ENCODE measurements at places on chromosomes 2 and 18.
A peak's percentile ranks its signal among the peaks of the same experiment; 100 is the strongest.

- DNase-seq: peak; percentile 18
These were observed 888 bp upstream of the ADCY3 start for GRCh38 chr2:24920809-24921441.

DNA sequence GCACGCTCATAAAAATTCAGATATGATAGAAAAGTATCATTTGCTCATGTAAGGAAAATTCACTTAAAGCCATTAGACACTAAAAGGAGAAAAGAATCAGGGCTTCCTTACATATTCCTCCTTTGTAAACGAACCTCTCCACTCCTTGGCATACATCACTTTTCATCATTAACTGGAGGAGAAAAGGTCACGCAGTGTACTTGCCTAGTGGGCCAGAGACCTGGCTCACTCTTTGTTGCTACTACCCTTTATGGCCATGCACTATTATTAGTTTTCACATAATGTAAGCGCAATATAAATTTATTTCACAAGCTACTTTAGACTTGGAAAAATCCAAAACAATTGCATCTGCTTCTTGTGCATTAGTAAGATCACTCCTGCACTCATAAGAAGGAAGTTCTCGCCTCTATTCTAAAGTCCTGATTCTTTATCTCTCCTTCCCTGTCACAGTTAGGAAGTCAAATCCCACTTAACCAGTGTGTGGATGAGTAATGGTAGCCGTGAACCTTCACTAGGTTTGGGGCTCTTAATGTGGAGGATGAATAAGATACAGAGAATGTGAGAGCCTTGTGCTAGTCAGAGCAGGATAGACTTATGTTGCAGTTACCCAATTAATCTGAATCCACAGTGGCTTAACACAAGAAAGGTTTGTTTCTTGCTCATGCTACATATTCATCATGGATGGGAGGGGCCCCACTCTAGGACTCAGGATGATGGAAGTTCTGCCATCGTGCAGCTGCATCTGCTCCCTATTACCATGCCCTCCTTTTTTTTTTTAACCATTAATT, 115.0 kb upstream of the GLS start:
- DNase-seq: no peak

DNA sequence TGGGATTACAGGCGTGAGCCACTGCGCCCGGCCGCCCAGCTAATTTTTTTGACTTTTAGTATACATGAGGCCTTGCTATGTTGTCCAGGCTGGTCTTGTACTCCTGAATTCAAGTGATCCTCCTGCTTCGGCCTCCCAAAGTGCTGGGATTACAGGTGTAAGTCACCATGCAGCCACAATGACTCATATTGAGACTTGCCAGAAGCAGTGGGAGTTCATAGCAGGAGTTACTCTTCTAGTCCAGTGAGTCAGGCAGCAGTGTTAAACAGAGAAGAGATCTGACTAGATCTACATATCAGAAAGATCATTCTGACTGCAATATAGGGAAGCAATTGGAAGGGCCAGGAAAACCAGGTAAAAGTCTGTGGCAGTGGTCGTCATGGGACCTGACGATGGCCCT, 1.5 kb upstream of the FLACC1 start:
- DNase-seq: peak; percentile 21

DNA sequence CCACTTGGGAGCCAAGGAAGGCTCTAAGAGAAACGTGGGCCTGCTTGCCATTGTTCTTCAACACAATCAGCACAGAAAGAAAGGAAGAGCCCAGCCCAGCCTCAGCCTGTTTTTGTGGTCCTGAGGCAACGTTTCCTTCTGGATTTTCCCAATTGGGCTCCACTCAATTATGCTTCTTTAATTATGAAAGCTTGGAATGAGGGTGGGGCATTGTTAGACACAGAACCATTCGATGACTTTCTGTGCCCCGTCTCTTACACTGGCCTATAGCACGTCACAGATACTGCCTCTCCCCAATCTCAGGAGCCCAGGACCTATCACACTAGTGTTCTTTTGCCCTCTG, 207.4 kb downstream of the ZFP36L2 start:
- no peak for DNase-seq

DNA sequence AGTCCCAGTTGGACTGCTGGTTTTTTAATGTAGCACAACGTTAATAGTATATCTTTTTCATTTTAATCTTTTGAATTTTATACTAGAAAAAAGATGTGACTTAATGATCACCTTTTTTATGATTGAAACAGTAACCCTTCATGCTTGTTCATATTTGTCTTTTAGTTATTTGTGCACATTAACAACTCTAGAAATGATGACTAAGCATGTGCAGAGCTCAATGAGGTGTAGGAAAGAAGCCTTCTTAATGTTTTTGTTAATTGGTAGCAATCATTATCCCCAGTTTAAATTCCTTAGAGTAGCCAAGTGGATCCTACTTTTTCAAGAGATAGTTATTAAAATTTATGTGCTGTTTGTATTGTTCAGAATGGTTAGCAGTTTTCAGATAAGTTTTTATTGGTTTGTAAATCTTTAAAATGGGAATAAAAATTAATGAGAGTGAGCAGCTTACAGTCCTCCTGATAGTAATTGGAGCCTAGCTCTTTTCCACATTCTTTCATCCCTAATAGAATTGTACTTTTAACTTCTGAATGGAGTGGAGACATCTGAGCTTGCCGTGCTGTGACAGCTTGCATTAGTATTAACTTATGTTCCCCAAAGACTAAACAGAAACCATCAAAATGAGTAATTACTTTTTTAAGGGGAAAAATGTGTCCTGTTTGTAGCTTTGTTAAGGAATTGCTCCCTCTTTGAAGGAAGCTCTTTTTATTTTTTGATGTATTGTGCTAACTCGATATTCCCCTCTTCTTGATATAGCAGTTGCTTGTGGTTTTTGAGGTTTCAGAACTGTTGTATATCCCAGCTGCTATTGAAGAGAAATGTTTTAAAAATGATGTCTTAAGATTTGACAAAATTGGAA, 17.3 kb downstream of the PIK3C3 start:
- DNase-seq: no peak

- DNase-seq: no peak
These were observed 94.1 kb upstream of the MSTN start for GRCh38 chr2:190156530-190157212.

DNA sequence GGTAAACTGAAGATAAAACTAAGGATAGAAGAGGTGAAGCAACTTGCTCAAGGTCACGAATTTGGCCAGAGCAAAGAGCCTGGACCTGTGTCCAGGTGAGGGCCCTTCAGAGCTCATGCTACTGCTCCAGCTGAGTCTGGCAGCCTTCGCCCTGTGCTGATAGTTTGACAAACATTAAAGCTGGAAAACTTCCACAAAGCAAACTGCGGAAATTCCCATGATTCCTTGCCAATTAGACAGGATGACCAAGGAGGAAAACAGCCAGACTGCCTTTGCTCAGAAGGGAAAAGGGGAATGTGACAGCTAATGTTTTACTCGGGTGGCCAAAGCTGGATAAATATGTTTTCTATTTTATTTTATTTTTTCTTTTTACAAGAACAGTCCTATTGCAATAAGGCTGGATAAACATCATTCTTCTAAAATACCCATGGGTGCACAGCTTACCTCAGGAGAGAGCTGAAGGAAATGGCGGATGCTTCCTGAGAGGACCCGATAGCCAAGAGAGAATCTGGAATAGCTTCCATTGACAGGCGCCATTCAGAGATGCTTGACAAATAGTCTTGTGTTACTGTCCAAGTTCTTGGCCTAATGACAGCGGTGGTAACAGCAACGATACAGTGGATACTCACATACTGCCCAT, 5.3 kb upstream of the CTAGE1 start:
- no peak for DNase-seq

GRCh38 chr2:184689638-184690037, 91.3 kb downstream of the ZNF804A start:
- DNase-seq: no peak

GRCh38 chr18:13253786-13254688, 35.5 kb downstream of the LDLRAD4 start:
- no peak for DNase-seq

- DNase-seq: no peak
These were observed 16.8 kb downstream of the GPD2 start for GRCh38 chr2:156452971-156453370.

GRCh38 chr2:171410101-171410500, 23.7 kb downstream of the METTL8 start:
- DNase-seq: no peak

- no peak for DNase-seq
These were observed 148.8 kb upstream of the STON1 start for GRCh38 chr2:48380989-48381625.

- no peak for DNase-seq
These were observed 63.9 kb upstream of the TUBA3E start for GRCh38 chr2:130261970-130262760.

- DNase-seq: no peak
These were observed 41.7 kb downstream of the NOL10 start for GRCh38 chr2:10647886-10648605.

GRCh38 chr2:216698895-216699294, 3.5 kb upstream of the IGFBP5 start:
- DNase-seq: no peak

- DNase-seq: no peak
These were observed 43.9 kb downstream of the FOSL2 start for GRCh38 chr2:28436525-28437051.

DNA sequence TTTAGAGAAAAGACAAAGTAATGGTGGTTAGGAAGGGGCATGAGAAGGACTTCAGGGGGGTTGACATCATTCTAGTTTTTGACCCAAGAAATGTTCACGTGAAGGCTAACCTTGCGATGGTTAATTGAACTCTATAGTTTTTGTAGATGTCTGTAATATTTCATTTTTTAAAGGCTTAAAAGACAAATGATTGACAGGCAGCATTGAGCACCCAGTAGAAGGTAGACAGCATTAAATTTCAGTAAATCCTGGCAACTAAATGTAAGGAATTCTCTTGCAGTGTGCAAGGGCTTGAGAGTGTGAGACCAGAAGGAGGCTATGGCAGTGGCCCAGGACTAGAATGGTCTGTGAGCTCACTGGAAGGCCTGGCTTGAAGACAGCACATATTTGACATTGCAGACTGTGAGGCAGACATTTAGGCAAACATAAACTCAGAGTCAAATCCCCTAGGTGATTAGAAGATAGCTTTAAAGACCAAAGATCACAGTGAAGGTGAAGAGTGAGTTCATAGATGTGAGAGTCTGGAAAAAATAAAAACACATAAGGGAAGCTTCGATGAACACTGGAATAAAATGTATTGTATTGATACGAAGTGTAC, 100.1 kb upstream of the MAP4K4 start:
- no peak for DNase-seq

DNA sequence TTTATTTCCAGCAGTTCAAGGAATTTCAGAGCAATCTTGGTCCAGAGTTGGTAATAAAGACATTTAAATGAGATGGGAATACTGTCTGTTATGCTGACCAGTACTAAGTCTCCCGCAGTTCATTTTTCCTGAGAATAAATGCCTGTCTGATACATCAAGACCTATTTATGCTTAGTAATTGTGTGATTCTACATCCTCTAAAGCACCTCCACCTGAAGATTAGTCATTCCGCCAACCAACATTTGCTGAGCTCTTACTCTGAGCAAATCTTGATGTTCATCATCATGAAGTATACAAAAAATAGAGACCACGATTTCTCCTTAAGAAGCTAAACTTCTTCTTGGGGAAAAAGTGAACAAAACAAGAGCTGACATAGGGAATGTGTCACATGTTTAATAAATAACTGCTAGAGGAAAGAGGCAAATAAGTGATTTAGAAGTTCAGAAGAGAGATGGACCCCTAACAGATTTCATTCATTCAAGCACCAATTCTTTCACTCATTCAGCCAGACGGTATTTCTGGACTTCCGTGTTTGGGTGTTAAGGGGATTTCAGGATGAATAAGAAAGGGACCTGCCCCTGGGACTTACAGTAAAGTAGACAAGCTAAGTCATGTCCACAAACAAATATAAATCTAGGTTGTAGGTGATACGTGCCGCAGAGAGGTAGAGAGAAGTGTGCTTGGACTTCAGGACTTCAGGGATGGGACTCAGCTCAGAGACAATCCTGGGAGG, 34.2 kb upstream of the PPP4R1 start:
- DNase-seq: no peak

DNA sequence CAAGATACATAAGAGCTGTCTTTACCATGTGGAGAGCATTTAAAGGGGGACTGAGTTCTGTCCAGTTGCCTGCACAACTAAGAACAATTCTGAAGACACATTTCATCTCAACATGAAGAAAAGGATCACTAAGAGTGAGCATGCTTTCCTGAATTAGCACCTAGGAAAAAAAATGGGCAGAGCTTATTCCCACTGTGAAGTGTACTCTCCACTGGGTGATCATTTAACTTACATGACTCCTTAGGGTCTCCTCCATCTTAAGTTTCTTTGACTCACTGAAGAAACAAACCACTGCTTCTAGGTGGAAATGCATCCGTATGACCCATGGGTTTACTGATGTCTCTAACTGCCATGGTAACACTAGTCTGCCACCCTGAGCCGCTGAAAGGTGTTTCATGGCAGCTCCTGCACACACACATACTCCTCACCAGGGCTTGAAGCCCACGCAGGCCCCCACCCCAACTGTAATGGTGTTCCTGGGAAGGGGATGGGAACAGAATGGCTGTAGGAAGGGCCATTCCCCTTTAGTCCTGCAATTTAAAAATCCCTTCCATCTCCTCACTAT, 27.1 kb downstream of the HDLBP start:
- DNase-seq: no peak

GRCh38 chr2:144183727-144184126, 336.2 kb downstream of the ZEB2 start:
- peak; percentile 67 for DNase-seq

DNA sequence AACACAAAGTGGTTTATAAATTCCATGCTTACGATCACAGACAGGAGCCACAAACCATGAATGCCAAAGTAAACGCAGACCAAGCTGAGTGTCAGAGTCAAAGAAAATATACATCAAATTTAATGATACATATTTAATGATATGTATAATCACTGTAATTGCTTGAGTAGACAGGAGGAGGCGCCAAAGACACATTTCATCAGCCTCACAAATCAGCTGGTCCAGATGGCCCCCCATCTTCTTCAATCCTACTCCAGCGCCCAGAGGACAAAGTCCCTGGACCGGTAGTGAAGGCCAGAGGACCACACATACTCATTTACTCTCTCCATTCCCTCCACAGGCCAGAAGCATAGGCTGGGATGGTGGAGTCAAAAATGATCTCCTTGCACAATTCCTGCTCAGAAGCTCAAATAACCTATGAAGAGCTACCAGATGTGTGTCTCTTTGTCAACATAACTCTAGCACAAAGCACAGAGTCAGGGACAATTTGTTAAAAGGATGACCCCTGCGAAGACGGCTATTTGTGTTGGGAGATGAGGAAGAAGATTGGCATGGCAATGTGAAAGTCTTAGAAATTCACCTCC, 149.3 kb upstream of the PGAP1 start:
- DNase-seq: no peak
